ENCODE measurements at places on chromosomes 1 and 21. TPM values are rescaled to one million over a fixed set of nuclear protein-coding genes. Genes with fewer than 3 reads are reported as not detected.

DNA sequence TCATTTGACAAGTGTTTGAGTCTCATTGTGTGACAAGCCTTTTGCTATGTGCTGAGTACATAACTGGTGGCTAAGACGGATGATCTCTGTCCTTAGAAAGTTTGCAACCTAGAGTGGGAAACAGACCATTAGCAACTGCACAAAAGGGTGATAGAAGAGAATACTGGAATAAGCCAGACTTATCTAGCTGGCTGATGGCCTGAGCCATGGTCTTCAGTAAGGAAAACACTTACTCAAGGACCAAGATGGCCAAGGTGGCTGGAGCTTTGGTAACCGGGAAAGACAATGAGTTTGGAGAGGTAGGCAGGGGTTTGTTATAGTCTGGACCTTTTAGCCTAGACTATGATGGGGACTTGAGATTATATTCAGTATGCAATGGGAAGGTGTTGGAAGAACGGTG lies 1.6 kb upstream of the TAF12 start:
- peaks cover 47% of the 10 kb centered on the region for H3K4me1 ChIP-seq
- H3K27me3 ChIP-seq: no peaks in the 10 kb centered on the region
- DNase-seq: no peak
- H3K36me3 ChIP-seq: no peaks in the 10 kb centered on the region
- H3K4me3 ChIP-seq: no peak overlapping the region
- peak overlapping the region; percentile 95 for H3K27ac ChIP-seq

DNA sequence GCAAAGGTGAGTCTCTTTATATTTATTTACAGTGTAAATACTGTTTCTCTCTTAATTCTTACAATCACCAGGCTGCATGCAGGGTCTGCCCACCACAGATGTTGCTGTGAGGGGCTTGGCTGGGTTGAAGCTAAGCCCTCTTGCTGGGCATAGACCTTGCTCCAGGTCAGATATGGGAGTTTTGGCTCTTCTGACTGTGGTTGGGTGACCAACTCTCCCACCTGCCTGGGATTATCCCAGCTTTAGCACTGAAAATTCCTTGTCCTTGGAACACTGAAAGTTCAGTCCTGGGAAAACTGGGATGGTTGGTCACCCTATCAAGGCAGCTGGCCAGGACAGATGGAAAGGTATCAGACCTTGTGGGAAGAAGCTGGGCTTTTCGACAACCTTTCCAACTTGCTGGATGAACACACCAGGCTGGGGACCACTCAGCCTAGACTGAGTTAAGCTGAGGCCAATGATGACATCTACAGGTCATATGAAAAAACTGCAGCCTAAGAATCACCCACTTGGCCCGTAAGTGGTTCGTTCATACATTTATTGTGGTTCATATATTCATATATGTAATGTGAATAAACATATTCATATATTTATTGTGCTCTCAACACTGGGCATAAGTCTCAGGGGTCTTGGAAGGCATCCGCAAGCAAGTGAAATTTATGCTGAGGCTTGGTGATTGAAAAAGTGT lies 26.6 kb upstream of the HPDL start:
- DNase-seq: peak; percentile 43
- no peaks in the 10 kb centered on the region for H3K27me3 ChIP-seq
- H3K27ac ChIP-seq: no peak overlapping the region
- peaks cover 17% of the 10 kb centered on the region for H3K4me1 ChIP-seq
- H3K36me3 ChIP-seq: no peaks in the 10 kb centered on the region

DNA sequence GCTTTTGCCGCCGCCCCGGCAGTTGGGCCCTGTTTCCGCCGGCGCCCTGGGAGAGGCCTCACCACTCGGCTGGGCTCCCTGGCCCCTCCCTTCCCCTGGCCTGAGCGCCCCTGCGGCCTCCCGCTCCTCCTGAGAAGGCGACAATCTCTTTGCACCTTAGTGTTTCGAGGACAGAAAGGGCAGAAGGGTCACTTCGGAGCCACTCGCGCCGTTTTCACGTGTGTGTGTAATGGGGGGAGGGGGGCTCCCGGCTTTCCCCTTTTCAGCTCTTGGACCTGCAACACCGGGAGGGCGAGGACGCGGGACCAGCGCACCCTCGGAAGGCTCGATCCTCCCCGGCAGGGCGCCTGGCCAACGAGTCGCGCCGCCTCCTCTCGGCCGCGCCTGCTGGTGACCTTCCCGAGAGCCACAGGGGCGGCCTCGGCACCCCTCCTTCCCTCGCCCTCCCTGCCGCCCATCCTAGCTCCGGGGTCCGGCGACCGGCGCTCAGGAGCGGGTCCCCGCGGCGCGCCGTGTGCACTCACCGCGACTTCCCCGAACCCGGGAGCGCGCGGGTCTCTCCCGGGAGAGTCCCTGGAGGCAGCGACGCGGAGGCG lies 432 bp upstream of the SIM2 start:
- H3K36me3 ChIP-seq: no peaks in the 10 kb centered on the region
- peak; percentile 81 for DNase-seq
- peaks cover 47% of the 10 kb centered on the region for H3K4me1 ChIP-seq
- H3K4me3 ChIP-seq: peak overlapping the region; percentile 54

DNA sequence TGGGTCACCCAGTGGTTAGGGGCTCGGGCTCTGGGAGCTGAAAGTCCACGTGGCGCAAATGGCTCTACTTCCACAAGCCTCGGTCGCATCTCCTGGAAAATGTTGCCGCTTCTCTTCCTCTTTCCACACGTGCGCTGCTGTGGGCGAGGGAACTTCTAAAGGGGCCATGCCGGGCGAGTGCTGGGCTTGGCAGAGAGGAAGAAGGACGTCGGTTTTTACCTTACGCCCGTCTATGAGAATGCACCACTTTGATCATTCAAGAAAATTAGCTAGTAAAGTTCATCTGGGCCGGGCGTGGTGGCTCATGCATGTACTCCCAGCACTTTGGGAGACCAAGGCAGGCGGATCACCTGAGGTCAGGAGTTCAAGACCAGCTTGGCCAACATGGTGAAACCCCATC lies 10.4 kb downstream of the SLC45A1 start:
- H3K27ac ChIP-seq: no peak overlapping the region
- H3K4me3 ChIP-seq: no peak overlapping the region
- H3K27me3 ChIP-seq: no peaks in the 10 kb centered on the region

- H3K36me3 ChIP-seq: peaks cover 13% of the 10 kb centered on the region
- H3K27ac ChIP-seq: peak overlapping the region; percentile 95
- no peaks in the 10 kb centered on the region for H3K27me3 ChIP-seq
- DNase-seq: no peak
- no peak overlapping the region for H3K4me3 ChIP-seq
Measured at GRCh38 chr1:15414445-15414983, 4.8 kb downstream of the EFHD2 start.

DNA sequence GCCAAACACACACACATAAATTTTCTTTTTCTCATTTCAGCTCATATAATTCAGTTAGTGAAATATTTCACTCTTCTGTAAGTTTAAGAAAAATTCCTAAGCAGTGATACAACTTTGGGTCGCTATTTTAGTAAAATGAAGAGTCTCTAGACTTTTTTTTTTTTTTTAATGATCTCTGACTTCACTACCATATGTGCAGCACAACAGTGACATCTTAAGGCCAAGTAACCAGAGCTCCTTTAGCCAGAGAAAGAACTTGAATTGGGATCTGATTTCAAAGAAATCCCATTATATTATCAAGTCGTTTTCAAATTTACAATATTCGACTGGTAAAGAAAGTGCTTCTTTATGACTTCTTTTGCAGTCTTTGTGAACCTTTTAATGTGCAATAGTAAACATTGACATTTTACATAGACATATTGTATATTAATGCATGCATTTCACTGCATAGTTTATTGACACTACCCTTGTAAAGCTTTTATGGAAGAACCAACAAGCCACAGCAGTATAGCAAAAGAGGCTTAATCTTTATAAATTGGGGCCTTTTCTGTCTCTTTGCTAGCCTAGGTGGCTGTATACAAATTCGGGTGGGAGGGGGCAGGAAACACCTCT lies 62.2 kb downstream of the LRRC40 start:
- H3K36me3 ChIP-seq: peaks cover 19% of the 10 kb centered on the region
- H3K27me3 ChIP-seq: no peaks in the 10 kb centered on the region
- H3K4me1 ChIP-seq: peaks cover 25% of the 10 kb centered on the region
- no peak overlapping the region for H3K4me3 ChIP-seq
- no peak overlapping the region for H3K27ac ChIP-seq

GRCh38 chr1:53733447-53733931 lies 5.5 kb downstream of the GLIS1 start:
- no peak for DNase-seq
- peaks cover 9% of the 10 kb centered on the region for H3K4me1 ChIP-seq
- H3K36me3 ChIP-seq: no peaks in the 10 kb centered on the region
- H3K4me3 ChIP-seq: no peak overlapping the region
- H3K27me3 ChIP-seq: peaks cover 52% of the 10 kb centered on the region

- H3K4me3 ChIP-seq: no peak overlapping the region
- no peak for DNase-seq
- no peaks in the 10 kb centered on the region for H3K36me3 ChIP-seq
- no peak overlapping the region for H3K27ac ChIP-seq
- H3K4me1 ChIP-seq: peaks cover 73% of the 10 kb centered on the region
Measured at GRCh38 chr1:93678491-93678890, 3.1 kb downstream of the BCAR3 start.

DNA sequence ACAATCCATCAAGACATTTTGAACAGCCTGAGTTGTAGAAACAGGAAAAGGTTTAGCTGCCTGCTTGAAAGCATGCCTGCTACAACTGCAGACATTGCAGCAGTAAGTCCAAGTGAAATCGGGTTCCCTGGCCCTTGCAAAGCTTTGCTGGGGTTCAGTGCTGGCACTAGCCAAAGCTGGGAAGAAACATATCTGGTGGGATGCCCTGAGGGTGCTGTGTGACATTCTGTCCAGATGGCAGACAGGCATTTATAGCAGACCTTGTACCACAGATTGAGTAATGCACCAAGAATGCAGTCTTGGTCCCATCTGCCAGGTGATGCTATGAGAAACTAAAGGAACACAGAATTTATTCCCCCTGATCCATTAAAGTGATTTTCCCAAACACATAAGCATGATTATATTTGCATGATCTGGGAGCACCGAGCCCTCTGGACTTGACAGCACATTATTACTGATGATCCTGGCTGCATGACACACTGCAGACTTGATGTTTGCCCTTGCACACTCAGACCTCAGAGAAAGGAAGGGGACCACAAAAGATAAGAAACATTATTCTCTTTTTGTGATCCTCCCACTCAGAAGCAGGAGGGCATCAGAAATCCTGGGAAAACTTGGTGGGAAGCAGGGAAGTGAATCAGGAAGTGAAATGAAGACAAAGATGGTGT lies 223.7 kb upstream of the FAM78B start:
- no peaks in the 10 kb centered on the region for H3K27me3 ChIP-seq
- H3K4me3 ChIP-seq: no peak overlapping the region
- no peaks in the 10 kb centered on the region for H3K4me1 ChIP-seq
- no peak overlapping the region for H3K27ac ChIP-seq
- no peaks in the 10 kb centered on the region for H3K36me3 ChIP-seq

GRCh38 chr1:191752342-191752741 lies 405.9 kb upstream of the RGS18 start:
- H3K4me1 ChIP-seq: no peaks in the 10 kb centered on the region
- H3K36me3 ChIP-seq: no peaks in the 10 kb centered on the region
- no peak overlapping the region for H3K4me3 ChIP-seq

GRCh38 chr1:161905269-161905884 lies 118.3 kb downstream of the OLFML2B start:
- no peaks in the 10 kb centered on the region for H3K27me3 ChIP-seq
- peaks cover 4% of the 10 kb centered on the region for H3K4me1 ChIP-seq
- H3K4me3 ChIP-seq: no peak overlapping the region

Gene G0S2
- total RNA-seq: 40.8 TPM

Gene FNDC10
- not detected for total RNA-seq

Gene ZSWIM5
- total RNA-seq: 3.0 TPM

Gene FOXD2
- not detected for total RNA-seq

Gene ANGPTL3
- total RNA-seq: 3.5 TPM
